ENCODE measurements at places on chromosomes 1 and 21. TPM values are rescaled to one million over a fixed set of nuclear protein-coding genes. Genes with fewer than 3 reads are reported as not detected.

- DNase-seq: no peak
These were observed 1.5 kb downstream of the ATP1A1 start for GRCh38 chr1:116374353-116375147.

- no peak for DNase-seq
These were observed 24.7 kb downstream of the KNCN start for GRCh38 chr1:46526691-46527291.

- peak; percentile 6 for DNase-seq
These were observed 50.8 kb downstream of the OLFM3 start for GRCh38 chr1:101945884-101946283.

DNA sequence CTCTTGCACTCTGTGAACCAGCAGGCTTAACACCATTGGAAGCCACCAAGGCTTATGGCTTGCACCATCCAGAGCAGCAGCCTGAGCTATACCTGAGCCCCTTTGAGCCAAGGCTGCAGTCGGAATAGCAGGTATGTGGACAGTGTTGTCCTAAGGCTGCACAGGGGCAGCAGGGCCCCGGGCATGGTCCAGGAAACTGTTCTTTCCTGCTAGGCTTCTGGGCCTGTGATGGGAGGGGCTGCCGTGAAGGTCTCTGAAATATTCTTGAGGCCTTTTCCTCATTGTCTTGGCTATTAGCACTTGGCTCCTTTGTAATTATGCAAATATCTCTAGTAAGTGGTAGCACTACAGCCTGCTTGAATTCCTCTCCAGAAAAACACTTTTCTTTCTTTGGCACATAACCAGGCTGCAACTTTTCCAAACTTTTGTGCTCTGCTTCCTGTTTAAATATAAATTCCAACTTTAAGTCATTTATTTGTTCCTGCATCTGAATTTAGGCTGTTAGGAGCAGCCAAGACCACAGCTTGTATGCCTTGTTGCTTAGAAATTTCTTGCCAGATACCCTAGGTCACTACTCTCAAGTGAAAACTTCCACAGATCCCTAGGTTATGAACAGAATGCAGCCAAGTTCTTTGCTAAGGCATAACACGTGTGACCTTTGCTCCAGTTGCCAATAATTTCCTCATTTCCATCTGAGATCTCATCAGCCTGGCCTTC lies 5.2 kb downstream of the KRTAP20-4 start:
- DNase-seq: no peak

DNA sequence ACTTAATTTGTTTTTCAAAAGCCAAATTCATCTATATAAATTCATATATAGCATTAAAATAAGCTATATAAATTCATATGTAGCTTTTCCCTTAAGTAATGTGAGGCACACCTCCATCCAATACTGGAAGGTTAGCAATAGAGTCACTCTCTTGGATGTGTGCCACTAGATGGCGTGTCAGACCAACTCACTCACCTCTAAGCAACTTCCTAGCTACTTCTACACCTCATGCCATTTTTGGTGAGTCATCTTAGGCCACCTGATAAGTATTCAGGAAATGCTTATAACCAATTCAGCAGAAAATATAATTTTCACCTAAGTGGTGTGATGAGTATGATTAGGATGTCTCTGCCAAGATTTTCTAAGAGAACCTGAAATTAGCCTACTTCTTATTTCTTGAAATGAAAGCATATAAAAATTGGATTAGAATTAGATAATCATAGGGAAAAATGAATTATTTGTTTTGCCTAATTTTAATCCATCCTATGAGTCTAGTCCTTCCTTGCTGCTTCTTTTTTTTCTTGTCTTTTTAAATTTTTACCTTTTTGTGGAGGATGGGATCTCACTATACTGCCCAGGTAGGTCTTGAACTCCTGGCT lies 34.4 kb upstream of the TADA1 start:
- DNase-seq: peak; percentile 86

DNA sequence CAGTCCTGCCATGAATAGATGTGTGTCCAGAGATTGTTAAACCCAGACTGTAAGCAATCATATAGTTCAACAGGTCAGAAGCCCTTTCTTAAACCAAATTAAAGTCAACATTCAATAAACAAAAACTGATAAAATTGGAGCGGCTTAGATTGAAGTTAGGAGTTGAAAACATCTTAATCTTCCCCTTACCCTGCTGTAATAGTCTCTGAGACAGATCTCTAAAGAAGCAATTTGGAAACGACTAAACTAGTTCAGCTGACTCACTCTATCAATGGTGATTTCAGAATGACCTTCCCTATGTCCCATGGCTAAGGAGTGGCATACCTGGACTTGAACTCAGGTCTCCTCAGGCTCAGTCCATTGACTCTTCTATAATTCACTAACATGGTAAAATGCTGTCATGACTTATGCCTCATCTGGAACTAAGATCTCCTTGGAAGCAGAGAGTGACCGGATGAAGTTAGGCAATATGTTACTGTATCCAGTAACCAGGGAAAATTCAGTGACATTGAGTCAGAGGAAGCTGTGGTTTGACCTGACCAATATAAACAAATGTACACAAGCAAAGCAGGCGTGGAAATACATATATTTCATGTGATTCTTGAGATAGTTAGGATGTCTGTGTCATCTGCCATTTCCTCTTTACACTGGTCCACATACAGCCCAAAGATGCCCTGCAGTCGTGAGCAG lies 30.1 kb downstream of the SGIP1 start:
- peak; percentile 92 for DNase-seq

DNA sequence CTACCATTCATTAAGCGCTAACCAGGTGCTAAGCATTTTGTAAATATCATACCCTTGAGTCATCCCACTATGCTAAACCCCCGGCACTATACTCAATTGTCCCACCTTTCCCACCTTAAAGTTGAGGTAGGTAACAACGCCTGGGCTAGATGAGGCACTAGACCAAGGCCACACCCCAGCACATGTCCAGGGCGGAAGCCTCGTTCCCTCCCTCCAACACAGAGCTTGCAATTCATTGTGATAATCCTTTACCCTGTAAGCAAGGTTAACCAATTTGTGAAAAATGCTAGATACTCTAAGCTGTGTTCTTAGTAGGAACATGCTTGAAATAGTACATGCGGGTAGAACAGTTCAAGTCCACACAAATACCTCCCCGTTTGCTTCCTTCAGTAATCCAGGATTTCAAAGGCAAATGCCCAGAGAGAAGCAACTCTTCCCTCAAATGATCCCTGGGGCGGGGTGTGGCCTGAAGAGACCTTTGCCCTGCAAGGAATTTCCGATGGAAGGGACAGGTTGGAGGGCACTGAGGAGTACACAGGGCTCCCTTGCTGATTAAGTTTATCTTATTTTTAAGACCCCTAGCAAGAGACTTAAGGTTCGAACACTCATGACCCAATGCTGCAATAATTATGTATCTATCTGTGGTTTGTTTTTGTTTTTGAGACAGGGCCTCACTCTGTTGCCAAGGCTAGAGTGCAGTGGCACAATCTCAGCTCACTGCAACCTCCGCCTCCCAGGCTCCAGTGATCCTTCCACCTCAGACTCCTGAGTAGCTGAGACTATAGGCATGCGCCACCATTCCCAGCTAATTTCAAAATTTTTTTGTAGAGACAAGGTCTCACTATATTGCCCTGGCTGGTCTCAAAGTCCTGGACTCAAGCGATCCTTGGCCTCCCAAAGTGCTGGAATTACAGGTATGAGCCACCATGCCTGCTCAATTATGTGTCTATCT lies 2.6 kb downstream of the RSPH1 start:
- DNase-seq: no peak

- no peak for DNase-seq
These were observed 186.4 kb upstream of the FAM78B start for GRCh38 chr1:166353213-166353612.

DNA sequence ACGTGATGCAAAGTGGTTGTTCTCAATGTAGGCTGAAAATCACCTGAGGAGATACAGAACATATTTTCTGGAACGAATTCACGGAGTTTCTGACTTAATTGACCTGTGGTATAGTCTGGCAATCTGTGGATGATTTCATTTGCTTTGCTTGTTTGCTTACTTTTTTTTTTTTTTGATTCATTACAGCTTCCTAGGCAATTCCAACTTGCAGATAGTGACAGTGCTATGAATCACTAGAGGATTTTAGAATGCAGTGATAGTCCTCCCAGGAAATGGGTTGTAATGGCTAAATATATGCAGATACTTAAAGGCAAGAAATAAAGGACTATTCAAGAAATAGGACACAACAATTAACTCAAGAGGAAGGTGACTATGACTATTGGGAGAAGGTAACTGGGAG lies 1378.1 kb upstream of the PRMT6 start:
- DNase-seq: no peak

DNA sequence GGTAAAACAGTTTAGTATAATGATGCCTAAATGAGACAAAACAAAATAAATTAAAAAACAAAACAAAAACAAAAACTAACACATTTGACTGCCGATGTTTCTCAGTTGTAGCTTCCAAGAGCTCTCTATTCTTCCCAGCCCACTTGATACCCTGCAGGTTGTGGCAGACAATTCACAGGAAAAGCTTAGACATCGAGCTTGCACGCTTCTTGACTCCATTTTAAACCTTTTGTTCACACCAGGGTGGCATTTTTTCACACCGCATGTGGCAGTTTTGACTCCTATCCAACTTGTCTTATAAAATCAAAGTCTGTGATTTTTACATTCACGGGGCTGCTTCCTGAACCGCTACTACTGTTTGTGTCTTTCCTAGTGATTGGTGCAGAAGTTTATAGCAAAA lies 575.9 kb downstream of the USP25 start:
- no peak for DNase-seq

GRCh38 chr1:16094453-16095158 lies 21.2 kb upstream of the FAM131C start:
- no peak for DNase-seq

DNA sequence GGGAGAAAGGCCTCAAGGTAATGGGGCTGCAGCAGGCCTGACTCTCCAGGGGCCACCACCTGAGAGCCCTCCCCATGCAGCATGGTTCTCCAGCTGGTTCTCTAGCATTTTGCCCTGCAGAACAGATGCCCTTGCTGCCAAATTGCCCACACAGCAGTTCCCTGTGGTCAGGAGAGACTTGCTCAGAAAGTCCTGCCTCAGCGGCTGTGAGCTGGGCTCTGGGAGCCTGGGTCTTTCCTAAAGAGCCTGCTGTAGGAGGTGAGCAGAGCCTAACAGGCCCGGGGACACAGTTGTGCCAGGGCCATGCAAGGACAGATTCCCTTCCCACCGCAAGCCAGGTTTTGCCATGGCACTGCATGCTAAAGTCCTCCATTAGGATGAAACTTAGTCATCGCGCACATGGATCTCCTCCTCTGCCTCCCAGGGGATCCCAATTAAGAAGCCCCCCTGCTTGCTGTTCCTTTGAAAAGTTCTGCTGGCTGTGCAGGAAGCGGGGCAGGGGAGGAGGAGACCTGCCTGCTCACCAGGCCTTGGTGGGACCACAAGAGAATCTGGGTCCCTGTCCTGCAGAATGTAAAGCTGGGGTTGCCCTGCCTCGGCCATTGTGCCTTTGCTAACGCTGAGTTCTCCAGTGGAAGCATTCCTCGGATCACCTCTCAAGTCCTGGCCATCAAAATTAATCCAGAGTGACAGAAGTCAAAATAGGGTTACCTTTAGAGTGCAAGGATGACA lies 21.4 kb downstream of the TEX35 start:
- no peak for DNase-seq

- DNase-seq: no peak
These were observed 31.2 kb downstream of the SLC19A1 start for GRCh38 chr21:45511007-45511406.

DNA sequence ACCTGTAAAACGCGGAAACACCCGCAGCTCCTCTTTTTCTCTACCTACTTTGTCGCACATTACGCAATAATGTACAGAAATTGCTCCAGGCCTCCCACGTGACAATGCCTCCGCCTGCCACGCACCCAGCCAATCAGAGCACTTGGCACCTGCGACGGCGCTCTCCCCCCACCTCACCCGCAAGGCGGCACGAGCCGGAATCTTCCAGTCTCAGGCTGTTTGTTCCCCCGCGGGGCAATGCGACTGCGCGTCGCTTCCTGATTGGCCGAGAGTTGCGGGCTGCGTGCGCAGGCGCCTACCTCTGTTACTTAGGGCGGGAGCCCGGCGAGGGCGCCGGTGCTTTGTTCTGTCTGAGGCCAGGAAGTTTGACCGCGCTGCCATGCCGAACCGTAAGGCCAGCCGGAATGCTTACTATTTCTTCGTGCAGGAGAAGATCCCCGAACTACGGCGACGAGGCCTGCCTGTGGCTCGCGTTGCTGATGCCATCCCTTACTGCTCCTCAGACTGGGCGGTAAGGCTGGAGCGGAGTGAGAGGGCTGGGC lies at the start of gene MAEL:
Gene MAEL (plus strand): TSS at position 307 of the 542 bp plus-strand sequence. CDS start 73 bp downstream, at position 380.
- no peak for DNase-seq

- DNase-seq: peak; percentile 35
These were observed 671.9 kb upstream of the USP24 start for GRCh38 chr1:55886856-55887712.

GRCh38 chr21:43812957-43813655 lies 23.7 kb downstream of the RRP1 start:
- no peak for DNase-seq

- DNase-seq: peak; percentile 66
These were observed 59.4 kb downstream of the CDC7 start for GRCh38 chr1:91559838-91560565.

DNA sequence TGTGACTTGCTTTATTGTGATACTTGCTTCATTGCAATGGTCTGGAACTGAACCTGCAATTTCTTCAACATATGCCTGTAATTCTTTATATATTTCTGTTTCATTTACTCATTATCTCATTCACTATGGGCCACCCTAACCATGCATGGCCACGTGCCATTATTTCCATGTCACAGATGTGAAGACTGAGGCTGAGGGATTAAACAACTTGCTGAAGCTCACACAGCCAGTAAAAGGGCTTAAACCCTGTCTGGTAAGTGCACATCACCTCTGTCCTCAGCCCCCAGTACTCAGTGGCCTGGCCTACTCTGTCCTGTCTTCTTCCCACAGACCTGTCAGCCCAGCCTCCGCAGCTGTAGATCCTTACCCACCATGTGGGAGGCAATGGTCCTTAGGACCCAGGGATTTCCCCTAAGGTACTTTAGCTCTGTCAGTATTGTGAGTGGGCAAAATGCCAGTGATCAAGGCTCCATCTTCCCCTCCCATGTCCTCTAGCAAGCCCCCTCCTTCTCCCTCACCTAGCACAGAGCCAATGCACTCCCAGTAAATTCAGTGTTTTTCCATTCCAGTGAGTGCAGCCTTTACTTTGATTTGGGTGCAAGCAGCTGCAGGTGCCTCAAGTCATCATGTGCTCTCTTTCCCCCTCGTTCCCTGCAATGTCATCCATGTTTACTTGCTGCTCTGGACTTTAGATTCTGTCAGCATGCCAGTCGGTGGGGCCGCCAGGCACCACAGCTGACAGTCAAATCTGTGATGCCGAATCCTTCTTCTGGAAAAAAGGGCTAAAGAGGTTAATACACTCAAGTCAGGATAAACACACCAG lies 228.2 kb upstream of the PROX1 start:
- no peak for DNase-seq

GRCh38 chr1:46478721-46479485 lies 10.7 kb upstream of the DMBX1 start:
- DNase-seq: no peak

GRCh38 chr1:163055531-163055930 lies 13.6 kb upstream of the RGS4 start:
- no peak for DNase-seq

GRCh38 chr1:208569181-208569580 lies 325.0 kb upstream of the PLXNA2 start:
- no peak for DNase-seq

- no peak for DNase-seq
These were observed 33.4 kb upstream of the RNPC3 start for GRCh38 chr1:103492003-103492625.

KIF17 gene
- 9.6 TPM for total RNA-seq

S1PR1 gene
- total RNA-seq: 106 TPM

HTR6 gene
- total RNA-seq: not detected

FDPS gene
- 193 TPM for total RNA-seq

SPRR2A gene
- total RNA-seq: 0.82 TPM

AMY1A gene
- 2.1 TPM for total RNA-seq

FCRLB gene
- 0.86 TPM for total RNA-seq

TSPAN2 gene
- total RNA-seq: 10.0 TPM

HLX gene
- 20.9 TPM for total RNA-seq
